ENCODE measurements at places on chromosomes 7 and 10.

DNA sequence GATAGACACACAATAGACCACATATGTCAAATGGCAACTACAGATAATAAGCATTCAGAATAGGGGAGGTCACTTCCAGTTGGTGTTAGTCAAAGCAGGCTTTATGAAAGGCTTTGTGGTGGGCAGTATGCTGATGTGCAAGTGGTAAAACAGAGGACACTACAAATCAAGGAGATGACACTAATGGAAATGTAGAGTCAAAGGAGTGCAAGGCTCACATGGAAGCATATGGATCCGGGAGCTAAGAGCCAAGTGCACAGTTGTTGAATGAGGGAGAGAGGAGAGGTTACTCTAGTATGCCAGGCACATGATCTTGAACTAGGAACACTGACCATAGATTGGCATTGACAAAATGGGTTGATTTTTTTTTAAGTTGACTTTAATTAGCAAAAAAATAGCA, 62.7 kb downstream of the GRM3 start:
- DNase-seq = no peak

DNA sequence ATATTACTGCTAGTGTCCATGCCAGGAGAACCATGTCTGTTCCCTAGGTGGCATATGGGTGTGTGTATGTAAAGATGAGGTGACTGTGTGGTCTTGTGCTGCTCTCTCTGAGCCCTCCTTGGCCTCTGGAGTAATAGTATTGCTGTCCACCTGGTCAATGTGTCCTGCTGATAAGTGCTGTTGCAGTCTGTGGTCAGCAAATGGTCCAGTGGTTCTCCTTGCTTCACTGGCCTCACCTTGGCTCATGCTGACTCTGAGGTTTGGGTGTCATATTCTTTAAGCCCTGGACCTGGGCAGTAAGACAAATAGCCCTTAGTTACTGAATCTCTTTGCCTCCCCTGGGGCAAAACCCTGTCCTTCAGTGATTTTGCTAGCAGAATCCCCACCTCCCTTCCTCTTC, 56.8 kb downstream of the TPST1 start:
- DNase-seq = no peak

DNA sequence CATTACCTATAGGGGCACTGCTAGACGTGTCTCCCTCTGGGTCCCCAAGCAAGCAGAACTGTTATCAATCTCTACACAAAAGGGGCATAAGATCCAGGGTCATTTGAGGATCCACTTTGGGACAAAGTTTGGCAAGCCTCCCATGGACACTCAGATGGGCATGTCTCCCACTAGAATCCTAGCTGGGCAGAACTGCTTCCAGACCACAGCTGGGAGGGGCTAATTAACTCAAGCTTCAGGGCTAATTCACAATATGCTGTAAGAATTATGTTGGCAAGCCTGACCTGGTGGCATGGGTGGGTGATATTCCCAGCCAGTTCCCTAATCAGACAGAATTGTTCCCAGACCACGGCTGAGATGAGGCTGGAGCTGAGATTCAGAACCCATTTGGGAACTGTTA, 738.4 kb upstream of the FZD8 start:
- DNase-seq = no peak

- DNase-seq = peak; percentile 85
Observed at GRCh38 chr7:146116521-146117222, at the start of gene CNTNAP2. CNTNAP2 (plus strand) TSS chr7:146116801; CDS start chr7:146116877, 76 bp downstream.

- no peak for DNase-seq
Observed at GRCh38 chr7:10708447-10708846, 265.2 kb upstream of the PHF14 start.

DNA sequence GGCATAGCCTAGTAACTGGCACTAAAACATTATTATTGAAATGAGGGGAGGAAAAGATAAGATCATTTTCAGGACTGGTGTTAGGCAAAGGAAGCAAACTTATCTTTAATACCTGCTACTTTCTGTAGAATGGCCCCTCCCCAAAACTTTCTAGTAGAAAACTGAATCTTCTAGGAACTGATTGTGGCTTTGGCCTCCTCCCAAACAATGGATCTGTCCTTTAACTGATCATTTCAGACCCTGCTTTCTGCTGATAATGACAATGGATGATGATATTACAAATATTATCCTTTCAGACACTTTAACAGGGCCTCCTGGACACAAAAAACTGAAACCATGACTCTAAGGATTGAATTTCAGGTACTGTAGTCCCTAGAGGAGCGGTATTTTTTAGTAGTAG, 55.1 kb downstream of the EZH2 start:
- DNase-seq = no peak

GRCh38 chr10:103278862-103279298, 1.9 kb downstream of the INA start:
- DNase-seq = peak; percentile 60

DNA sequence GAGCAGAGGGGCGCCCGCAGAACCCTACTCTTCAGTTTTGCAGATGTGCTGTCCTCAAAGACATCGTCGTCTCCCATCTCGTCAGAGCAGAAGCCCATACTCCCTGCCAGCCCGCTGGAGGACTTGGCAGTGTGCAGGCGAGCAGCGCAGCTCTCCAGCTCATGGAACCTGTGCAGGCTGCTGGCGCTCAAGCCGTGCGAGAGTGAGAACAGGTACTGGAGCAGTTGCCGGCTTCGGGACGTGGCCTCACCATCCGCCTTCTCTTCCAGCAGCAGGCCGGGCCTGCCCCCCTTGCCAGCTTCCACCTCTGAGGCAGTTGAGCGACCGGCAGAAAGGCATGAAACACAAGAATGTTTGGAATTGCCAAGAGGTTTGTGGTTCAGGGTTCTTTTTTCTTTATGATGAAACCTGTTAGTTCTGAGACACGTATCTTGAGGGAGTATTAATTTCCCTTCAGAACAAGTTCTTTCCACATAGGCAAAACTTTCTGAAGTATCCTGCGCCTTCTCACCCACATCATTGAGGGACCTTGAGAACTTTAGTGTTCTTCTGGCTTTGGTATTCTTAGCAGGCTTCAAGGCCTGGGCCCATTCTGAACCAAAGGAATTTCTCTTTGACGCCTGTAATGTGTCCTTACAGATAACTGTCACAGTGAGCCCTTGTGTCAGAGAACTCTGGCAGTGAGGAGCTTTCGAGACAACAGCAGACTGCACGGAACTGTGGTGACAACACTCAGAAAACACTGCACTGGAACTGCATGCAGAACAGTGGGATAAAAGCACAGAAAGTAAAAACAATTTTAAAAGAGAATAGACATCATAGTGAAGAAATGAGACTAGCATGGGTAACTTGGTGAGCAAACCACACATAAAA, 89.5 kb downstream of the ALOX5 start:
- DNase-seq = peak; percentile 26

GRCh38 chr10:55168343-55168742, 367.3 kb upstream of the PCDH15 start:
- DNase-seq = no peak

- DNase-seq = peak; percentile 88
Observed at GRCh38 chr10:10891124-10892082, 126.3 kb upstream of the CELF2 start.

DNA sequence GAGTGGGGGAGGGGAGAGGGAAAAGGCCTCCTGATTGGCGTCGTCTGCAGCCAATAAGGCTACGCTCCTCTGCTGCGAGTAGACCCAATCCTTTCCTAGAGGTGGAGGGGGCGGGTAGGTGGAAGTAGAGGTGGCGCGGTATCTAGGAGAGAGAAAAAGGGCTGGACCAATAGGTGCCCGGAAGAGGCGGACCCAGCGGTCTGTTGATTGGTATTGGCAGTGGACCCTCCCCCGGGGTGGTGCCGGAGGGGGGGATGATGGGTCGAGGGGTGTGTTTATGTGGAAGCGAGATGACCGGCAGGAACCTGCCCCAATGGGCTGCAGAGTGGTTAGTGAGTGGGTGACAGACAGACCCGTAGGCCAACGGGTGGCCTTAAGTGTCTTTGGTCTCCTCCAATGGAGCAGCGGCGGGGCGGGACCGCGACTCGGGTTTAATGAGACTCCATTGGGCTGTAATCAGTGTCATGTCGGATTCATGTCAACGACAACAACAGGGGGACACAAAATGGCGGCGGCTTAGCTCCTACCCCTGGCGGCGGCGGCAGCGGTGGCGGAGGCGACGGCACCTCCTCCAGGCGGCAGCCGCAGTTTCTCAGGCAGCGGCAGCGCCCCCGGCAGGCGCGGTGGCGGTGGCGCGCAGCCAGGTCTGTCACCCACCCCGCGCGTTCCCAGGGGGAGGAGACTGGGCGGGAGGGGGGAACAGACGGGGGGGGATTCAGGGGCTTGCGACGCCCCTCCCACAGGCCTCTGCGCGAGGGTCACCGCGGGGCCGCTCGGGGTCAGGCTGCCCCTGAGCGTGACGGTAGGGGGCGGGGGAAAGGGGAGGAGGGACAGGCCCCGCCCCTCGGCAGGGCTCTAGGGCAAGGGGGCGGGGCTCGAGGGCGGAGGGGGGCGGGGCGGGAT, at the start of gene KAT6B:
Gene KAT6B (plus strand): TSS at position 459 of the 903 bp plus-strand sequence. CDS start 16,258 bp downstream, outside the sequence.
- peak; percentile 100 for DNase-seq

- DNase-seq = no peak
Observed at GRCh38 chr7:131546583-131547141, 9.8 kb downstream of the PODXL start.

DNA sequence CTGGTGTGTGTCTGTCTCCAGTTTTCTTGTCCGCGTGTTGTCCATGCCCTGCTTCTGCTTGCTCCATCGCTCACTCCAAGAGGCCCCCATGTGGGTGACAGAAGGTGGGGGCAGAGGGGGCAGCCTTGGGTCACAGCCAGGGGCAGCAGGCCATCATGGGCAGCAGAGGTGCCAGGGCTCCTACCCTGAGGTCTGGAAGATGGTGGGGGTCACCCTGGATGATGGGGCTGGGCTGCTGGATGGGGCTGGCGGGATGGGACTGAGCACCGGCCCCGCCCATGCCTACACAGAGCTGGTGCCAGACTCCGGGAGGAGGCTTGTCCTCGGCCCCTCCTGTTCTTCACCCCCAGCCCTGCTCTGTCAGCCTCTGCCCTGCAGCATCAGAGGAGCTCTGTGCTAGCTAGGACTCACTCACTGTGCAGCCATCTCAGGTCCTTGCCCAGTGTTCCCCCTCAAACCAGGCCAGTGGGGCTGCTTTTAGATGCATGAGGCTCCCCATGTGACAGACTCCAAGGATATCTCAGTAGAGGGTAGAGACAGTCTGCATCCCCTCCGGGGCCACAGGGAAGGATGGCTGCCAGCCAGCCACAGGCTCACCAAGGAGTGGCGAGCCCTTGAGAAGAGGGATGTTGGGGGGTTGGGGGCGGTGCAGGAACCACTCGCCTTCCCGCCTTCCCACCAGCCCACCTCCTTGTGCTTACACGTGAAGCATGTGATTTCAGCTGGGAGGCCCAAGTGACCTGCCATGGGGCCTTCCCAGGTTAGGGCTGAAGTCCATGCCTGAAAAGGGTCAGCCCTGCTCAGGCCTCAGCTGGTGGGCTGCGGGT, 35.5 kb upstream of the PPIF start:
- DNase-seq = no peak
